EH (cell line): ENCODE measurements at places on chromosomes 6 and 20.

GRCh38 chr6:150298030-150298380 lies 70.8 kb upstream of the IYD start:
- no peak for DNase-seq

GRCh38 chr20:15675061-15675514 lies 898.2 kb downstream of the KIF16B start:
- no peak for DNase-seq

DNA sequence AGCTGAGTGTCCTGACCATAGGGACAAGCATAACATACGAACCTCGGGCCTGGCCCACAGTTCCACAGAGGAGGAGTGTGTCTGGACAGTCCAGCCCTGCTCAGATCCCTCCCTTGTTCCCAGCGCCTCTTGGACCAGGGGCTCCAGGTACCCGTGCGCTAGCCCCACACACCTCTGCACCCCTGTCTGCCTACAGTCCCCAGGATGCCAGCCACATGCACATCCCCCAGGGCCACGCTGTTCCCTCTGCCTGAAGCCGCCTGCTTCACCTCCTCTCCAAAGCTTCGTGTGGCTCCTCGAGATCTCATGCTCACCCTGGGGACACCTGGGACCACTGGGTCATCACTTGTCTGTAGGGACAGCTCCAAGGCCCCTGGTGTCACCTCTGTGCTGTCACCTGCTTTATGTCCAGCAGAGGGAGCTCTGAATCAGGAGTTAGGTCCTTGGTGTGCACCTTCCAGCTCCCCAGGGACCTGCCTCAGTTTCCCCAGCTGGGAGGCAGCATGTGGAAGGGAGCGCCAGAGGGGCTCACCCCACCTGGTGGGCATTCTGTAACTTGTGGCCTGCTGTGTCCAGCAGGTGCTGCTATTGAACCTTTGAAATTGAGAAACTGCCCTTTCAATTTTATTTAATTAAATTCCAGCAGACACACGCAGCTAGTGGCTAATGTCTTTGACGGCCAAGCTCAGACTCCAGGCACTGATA lies 7.3 kb upstream of the YTHDF1 start:
- DNase-seq, result peak; percentile 57

GRCh38 chr20:33062105-33062824 lies 8.6 kb downstream of the BPIFB3 start:
- no peak for DNase-seq

DNA sequence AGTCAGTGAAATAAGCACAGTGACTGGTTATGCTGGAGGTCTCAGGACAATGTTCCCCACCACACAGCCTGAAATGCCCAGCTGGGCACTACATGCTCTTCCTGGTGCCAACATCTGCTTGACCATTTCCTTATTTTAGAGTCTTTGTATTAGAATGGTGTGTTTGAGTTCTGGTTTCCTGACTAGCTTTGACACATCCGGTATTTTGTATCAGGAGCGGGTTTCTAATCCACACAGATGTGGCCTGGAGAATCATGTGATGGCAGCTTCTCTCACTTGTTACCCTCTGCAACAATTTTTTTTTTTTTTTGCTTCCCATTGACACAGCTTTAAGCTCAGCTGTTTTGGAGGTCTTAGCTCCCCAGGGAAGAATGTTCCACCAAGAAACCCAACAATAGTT lies 164.5 kb upstream of the CST7 start:
- DNase-seq, result no peak

DNA sequence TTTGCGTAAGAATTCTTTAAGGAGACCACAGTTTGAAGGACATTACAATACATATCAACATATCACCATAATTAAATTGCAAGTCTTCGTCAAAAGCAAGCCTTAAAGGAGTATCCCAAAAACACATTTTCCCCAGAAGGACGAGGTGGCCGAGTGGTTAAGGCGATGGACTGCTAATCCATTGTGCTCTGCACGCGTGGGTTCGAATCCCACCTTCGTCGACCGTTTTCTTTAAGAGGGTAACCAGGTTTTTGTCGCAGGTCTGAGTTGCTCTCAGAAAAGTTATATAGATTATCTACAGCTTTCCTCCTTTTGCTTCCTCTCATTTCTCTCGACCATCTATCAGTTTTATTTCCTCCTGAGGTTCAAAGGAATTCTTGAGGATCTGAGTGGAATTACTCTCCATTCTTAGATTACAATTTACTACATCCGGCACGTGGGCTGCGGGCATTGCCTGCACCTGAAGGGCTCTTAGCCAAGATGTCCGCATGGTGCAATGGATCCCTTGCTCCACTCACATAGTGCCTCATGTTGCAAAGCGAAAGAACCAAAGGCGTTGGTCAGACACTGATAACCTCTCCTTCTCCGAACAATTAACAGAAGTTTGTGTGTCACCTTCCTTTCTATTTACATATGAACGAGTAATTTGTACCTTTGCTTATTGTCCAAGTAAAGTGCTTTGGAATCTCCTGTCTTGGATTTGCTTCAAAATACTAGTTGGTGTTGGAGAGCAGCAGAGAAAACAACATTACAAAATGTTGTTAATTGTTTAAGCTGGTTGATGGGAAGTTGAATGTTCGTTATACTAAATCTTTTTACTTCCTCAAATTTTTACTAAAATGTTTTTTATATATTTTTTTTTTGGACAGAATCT lies 14.0 kb downstream of the POM121L2 start:
- peak; percentile 60 for DNase-seq

DNA sequence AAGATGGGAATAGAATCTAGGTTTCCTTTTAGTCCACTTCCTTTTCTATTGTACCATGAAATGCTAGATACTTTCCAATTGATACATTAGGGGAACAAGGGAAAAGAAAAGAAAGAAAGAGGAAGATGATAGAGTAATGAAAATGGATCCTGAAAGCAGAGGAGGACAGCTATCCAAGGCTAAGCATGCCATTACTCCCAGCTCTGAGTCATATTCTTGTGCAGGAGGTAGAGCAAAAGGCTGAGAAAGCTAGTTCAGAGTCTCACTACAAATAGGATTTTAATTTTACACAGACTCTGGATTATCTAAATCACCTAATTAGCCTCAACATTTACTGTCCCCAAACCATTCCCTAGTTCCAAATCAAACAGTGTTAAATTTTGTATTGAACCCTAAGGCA lies 23.6 kb downstream of the RWDD2A start:
- peak; percentile 21 for DNase-seq

- DNase-seq, result no peak
Measured at GRCh38 chr20:57999465-58000111, 228.9 kb downstream of the ANKRD60 start.

DNA sequence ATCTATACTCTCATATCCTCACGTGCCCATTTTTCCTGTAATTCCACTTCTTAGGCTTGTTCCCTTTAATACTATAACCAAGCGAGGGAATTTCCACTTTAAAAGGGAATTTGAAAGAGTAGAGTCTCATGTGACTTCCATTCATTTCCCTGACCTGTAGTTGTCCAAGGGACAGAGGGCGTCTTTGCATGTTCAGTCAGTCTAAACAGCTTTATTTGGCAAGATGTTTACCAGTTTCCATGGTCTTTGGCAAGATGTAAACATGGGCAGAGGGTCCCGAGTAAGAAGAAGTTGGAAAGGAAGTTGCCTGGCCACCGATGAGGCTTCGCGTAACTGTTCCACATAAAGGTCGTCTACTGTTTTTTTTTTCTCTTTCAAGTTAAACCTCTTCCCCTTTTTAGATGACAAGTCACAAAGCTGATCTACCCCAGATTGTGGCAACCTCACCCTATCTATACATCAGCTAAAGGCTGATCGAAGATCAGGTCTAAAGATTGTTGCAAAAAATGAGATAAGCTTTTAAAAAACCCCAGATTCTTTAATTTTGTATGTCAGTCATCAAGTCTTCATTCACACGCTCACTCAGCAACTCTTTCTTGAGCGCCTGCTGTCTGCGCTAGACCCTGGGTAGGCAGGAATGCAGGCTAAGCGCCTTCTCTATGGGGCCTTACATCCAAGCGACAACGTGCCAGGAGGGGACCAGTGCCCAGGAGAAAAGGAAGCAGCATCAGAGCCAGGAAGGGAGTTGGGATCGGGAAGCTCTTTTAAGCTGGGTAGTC lies 31.7 kb upstream of the CCR6 start:
- no peak for DNase-seq

DNA sequence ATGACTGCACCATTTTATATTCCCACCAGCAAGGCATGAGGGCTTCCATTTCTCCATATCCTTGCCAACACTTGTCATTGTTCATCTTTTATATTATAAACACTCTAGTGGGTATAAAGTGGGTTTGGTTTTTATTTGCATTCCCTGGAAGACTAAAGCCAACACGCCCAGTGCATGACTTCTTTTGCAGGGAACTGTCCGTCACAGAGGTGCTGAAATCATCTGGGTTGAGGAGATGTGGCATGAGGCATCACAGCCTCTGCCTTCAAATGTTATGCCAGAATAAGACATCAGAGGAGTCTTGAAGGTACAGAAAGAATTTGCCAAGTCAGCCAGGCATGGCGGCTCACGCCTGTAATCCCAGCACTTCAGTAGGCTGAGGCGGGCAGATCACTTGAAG lies 29.9 kb upstream of the FAM210B start:
- peak; percentile 30 for DNase-seq

GRCh38 chr6:56764081-56764566 lies 121.4 kb upstream of the DST start:
- DNase-seq, result peak; percentile 59

DNA sequence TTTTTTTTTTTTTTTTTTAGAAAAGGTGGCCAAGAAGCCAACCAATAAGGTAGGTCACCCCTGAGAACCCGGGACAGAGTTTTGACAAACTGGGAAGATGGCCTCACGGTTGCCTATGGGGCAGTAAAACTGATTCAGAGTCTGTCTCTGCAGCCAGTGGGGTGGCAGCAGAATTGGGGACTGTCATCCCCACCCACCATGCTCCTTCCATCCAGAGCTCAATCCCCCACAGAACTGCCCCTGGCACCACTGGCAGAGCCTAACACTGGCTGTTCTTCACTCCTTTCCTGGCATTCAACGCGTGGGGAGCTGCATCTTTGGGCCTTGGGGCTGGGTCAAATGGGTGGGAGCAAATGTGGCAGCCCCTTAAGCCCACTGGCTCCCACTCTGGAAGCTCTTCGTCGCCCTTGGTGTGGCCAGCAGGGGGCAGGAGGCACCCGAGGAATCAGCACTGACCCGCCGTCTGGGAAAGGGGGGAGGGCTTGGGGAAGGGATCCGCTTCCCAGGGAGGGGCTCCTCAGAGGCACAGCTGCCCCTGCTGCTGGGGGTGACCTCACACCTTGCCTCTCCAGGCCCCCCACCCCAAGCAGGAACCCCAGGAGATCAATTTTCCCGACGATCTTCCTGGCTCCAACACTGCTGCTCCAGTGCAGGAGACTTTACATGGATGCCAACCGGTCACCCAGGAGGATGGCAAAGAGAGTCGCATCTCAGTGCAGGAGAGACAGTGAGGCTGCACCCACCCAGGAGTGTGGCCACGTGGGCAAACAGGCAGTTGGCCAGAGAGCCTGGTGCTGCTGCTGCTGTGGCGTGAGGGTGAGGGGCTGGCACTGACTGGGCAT lies 10.4 kb downstream of the CD40 start:
- DNase-seq, result peak; percentile 12

- DNase-seq, result peak; percentile 27
Measured at GRCh38 chr20:4730780-4731179, 9.1 kb downstream of the PRND start.

- no peak for DNase-seq
Measured at GRCh38 chr20:24735263-24735662, 213.8 kb upstream of the CST7 start.

- peak; percentile 66 for DNase-seq
Measured at GRCh38 chr6:104705095-104705707, 154.5 kb downstream of the HACE1 start.

- DNase-seq, result no peak
Measured at GRCh38 chr20:23205211-23205610, 119.1 kb upstream of the CD93 start.

DNA sequence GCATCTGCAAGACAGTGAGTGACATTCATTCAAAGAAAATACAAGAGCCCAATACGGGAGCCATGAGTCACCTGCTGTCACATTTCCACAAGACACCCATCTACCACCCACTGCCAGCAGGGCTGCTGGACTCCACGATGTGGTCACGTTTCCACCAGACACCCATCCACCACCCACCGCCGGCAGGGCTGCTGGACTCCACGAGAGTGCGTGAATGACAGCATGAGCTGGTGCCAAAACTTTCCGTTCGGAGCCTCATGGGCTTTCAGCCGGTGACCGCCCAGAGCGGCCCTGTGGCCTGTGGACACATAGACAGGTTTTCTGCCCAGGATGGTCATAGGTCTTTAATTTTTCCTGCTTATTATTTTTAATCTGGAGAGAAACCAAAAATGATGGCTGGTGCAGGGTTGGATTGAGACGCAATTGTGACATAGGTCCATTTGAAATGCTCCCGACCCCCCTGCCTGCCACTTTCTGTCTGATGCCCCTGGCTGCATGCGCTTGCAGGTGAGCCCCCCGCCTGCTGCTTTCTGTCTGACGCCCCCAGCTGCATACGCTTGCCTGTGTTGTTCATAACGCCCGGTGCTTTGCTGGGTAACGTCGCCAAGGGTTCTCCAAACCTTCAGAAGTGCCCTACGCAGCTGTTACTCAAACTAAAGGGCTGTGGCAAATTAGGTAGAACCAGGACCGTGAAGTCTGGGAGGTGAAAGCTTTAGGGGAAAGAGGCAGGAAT lies 59.1 kb upstream of the SMOC2 start:
- DNase-seq, result no peak

DNA sequence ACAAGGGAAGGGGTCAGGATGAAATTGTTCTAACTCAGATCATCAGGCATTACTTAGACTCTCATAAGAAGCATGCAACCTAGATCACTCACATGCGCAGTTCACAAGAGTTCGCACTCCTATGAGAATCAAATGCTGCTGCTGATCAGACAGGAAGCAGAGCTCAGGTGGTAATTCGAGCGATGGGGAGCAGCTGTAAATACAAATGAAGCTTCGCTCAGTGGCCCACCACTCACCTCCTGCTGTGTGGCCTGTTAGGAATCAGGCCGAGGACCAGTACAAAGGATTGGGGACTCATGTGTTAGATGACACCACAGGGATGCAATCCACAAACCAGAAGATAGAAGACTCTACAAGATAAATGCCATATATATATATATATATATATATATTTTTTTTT lies 31.5 kb upstream of the TOP1 start:
- DNase-seq, result no peak

- peak; percentile 63 for DNase-seq
Measured at GRCh38 chr6:139525415-139525814, 151.0 kb upstream of the CITED2 start.

GRCh38 chr6:168302534-168302933 lies 17.0 kb downstream of the DACT2 start:
- DNase-seq, result no peak

- no peak for DNase-seq
Measured at GRCh38 chr6:43860285-43860684, 90.3 kb downstream of the VEGFA start.

- DNase-seq, result peak; percentile 23
Measured at GRCh38 chr6:80179695-80180094, 73.2 kb downstream of the BCKDHB start.

GRCh38 chr6:154675602-154676088 lies 57.6 kb upstream of the SCAF8 start:
- peak; percentile 95 for DNase-seq

GRCh38 chr6:68640491-68640835 lies 5.4 kb downstream of the ADGRB3 start:
- no peak for DNase-seq

GRCh38 chr6:101747716-101748115 lies 354.2 kb downstream of the GRIK2 start:
- DNase-seq, result no peak
